ENCODE measurements at places on chromosomes 6 and 20.

GRCh38 chr20:22338140-22338708 is 246.1 kb downstream of the FOXA2 start:
- DNase-seq = no peak

- no peak for DNase-seq
Observed at GRCh38 chr6:15769511-15770018, 106.7 kb upstream of the DTNBP1 start.

- DNase-seq = no peak
Observed at GRCh38 chr6:35663447-35664235, 25.1 kb downstream of the FKBP5 start.

DNA sequence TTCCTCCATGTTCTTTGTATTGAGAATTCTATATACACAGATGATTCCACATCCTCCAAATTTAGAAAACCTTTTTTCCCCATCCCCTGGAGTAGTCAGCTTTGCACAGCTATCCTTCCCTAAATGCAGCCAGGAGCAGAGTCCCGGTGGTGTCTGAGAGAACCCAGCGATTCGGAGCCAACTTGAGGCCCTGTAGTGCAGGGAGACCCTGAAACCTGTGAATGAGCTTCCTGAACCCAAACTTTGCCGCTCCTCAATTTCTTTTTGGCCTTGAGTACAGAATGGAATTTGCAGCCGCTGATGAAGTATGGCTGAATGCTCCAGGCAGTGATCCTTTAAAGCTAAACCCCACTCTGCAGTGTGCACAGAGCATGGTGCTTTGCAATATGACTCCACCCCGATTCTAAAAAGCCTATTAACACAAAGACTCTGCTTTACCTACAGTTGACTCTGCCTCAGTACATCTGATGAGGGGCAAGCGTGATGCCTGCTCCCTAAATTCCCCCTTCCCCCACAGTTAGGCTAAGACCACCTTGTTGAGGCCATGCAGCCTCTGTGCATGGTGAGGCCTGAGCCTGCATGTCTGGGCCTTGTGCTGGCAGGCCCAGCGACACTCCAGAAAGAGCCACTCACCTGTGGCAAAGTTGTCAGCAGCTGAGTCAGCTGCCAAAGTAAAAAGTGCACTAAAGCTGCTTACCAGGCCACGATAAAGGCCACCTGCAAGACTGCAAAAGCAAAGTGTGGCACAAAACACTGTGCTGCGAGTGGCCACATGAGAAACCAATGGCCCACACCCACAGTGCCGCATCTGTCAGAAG is 82.1 kb downstream of the PLEKHG1 start:
- no peak for DNase-seq

DNA sequence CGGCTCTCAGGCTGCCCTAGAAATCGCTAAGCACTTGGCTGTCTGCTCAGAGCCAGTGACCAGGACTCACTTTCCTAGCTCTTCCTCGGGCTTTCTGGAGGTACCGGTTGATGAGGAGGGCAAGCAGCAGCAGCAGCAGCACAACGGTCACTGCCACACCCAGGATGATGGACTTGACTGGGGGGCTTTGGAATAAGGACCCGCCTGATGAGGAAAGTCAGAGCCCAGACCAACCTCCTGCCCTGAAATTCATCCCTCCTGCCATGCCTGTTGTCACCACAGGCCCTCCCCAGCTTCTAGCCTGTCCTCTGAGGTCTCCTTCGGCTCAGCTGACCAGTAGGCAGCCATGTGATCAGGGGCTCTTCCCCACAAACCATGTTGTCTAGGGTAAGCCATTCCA is 16.2 kb downstream of the TREML2 start:
- no peak for DNase-seq

DNA sequence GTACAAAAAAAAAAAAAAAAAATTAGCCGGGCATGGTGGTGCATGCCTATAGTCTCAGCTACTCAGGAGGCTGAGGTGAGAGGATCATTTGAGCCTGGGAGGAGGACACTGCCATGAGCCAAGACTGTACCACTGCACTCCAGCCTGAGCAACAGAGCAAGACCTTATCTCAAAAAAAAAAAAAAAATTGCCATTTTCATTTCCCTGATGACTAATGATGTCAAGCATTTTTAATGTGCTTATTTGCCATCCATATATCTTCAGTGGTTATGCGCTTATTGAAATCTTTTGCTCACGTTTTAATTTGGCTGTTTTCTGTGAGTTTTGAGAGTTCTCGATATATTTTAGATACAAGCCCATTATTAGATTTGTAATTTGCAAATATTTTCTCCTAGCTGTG is 46.7 kb downstream of the PFDN4 start:
- DNase-seq = no peak

GRCh38 chr6:1496836-1497760 is 107.7 kb downstream of the FOXF2 start:
- DNase-seq = no peak

DNA sequence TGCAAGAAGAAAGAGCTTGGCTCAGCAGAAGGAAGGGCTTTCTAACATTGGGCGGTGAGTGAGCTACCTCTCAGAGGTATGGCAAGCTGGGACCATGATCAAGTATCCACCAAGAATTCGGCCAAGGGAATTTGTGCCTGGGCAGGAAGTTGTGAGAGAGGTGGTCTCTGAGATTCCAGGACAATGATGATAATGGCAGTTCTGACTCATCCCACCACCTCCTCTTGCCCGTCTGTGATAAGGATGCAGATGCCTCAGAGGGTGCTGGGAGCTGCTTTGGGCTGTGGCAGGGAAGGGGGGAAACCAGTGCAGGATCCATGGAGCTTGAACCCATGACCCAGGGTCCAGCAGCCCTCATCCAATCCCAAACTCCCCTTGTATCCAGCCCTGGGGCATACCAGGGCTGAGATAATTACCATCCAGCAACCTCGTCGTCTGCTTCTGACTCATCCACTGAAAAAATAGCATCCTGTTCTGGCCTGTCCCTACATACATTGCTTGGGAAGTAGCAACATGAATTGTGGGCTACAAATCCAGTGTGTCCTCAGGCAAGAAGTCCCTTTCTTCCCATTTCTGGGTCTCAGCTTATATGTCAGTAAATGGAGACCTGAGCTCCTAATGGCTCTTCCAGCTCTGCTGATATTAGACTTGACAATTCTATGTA is 5.9 kb downstream of the TGM6 start:
- DNase-seq = no peak

DNA sequence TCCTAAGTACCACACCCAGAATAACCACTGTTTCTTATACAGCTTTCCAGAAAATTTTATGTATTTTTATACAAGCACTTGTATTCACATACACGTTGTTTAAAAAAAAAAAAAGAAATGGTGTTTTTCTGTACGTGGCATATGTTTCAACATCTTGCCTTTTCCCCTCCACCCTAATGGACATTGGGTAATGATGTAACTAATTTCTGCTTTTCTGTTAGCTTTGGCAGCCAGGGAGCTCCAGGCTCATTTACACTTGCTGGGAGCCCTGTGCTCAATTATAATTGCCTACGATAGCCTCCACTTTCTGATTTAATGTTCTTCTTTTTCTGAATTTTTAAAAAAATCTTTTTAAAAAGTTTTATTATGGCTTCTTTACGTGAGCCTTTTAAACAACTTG is 352.4 kb downstream of the UTRN start:
- DNase-seq = no peak

GRCh38 chr6:131657630-131658111 is 20.6 kb downstream of the ENPP3 start:
- DNase-seq = no peak

- no peak for DNase-seq
Observed at GRCh38 chr6:29892696-29893095, 49.6 kb upstream of the HLA-A start.

GRCh38 chr6:34990971-34991560 is 102.0 kb downstream of the ANKS1A start:
- no peak for DNase-seq

DNA sequence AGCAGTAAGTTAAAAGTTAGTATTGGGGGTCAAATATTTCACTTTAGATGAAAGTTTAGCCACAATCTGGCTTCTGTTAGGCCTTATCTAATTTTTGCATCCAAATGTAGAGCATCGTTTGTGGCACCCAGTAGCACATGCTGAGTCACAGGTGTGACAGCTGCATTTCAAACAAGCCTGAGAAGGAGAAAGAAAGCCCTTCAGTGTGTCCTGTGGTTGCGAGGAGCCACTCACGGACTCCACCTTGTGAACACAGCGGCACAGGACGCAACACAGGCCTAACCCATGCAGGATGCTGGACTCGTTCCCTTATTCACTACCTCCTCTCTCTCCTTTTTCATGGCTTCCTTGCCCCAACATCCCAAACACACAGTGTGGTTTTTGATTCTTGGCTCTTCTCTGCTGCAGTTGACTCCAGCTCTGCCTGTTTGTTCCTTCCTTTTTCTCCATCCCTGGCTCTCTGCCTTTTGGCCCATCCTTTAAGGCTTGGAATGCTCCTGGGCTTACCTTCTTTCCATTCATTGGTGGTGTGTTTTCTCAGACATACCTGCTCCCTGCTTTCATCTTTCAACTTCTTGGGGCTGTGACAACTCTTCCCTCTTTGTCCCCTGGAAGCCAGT is 124.2 kb downstream of the SLC16A10 start:
- DNase-seq = no peak

GRCh38 chr20:25444556-25444955 is 37.1 kb downstream of the GINS1 start:
- DNase-seq = no peak

- DNase-seq = no peak
Observed at GRCh38 chr20:60038400-60039008, 80.3 kb downstream of the CDH26 start.

DNA sequence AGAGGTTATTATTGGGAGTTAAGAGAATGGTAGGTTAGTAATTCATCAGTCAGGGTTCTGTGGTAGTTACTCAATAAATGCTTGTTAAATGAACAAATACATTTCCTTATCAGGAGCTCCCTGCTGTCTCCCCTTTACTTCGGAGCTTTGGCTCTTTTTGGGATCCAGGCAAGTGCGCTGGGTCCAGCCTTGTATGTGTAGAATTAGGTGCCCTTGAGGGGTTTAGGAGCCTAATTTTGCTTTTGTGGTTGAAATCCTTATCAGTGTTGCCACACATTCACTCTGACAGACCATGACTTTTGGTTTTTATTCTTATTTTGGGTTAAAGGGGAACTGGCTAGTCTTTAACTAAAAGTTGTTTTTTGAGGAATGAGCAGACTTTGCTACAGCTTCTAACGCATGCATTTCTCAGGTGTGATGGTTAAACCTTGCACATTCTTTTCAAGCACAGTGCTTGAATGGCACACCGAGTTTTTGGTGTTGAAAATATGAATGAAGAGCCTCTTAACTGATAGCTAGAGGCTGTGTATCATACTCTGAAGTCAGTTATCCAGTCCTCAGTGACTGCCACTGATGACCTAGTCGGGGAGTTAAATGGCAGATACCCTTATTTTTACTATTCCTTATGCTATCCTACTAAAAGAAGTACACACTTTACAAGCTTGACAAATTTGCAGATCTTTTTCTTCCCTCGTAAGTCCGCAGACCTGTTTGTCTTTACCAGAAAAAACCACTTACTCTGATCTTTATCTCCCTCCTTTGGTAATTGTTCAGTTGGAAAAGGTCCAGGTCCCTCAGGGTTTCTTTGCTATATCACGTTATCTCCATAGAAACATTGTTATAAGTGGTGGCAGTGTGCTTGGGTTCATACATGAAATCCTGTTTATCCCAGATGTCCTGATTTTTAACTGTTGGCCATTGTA is 50.7 kb upstream of the PLCG1 start:
- DNase-seq = no peak

- no peak for DNase-seq
Observed at GRCh38 chr20:51508780-51509179, 33.7 kb downstream of the NFATC2 start.

DNA sequence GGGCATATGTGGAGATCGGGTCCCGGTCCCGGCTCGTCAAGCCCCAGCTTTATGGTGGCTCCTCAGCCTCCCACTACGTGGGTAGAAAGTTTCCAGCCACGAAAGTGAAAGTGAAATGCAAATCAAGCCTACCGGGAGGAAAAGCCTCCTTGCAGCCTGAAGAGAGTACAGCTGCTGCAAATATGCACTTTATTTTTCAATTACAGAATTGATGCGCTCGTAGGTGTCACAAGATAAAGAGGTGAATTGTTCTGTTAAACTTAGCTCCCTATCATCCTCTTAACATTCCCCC is 373 bp upstream of the PCNA start:
- DNase-seq = no peak

- DNase-seq = no peak
Observed at GRCh38 chr6:129645830-129646579, 64.0 kb downstream of the ARHGAP18 start.

- DNase-seq = no peak
Observed at GRCh38 chr20:11978496-11978895, 60.8 kb downstream of the BTBD3 start.

DNA sequence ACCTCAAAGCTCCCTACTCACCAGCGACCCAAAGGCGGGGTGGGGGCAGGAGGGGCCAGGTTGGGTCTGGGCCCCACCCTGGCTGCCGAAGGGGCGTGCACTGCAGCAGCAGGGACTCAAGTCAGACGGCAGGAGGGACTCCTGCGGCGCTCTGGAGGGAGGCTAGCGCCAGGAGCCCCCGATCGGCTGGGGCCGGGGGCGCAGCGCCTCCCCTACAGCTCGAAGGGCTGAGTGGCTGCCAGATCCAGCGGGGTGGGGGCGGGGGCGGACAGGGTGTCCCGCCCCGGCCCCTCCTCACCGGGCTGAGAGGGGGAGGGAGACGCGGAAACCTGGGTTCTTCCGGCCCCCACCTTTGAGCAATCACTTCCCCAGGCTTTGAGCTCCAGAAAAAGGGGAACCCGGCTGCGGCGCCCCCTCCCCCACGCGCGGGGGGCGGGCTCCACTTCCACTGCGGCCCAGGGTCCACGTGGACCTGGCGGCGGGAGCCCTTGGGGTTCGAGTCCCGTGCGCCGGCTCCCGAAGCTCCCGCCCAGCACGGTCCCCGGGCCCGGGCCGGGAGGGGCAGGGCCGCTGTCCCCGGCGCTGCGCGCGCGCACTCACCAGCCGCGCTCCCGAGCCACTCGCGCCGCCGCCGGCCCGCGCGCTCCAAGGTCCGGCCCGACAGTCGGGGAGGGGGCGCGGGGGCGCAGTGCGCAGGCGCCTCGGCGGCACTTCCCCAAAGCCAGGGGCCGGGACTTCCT is at the start of gene RGS19:
RGS19 (minus strand) TSS at position 246 of the 740 bp plus-strand sequence. CDS start 2,632 bp downstream, outside the sequence.
- DNase-seq = no peak

DNA sequence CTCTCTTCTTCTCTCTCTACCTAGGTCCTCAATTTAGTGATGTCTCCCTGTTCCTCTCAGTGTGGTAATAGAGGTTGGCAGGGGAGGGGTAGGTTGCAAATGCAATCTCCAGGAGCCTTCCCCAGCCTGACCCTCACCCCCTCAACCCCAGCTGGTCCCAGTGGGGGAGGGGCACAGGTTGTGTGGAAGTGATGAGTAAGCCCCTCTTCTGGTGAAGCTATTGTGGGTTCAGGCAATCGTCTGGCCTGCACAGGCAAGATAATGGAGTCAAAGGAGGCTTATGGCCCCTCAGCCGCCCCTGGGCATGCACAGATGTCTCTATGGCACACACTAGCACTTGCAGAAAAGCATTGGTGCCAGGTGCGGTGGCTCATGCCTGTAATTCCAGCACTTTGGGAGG is 10.8 kb upstream of the ADA start:
- DNase-seq = no peak

- DNase-seq = no peak
Observed at GRCh38 chr6:8526624-8527023, 91.3 kb upstream of the SLC35B3 start.

Data from HFF-Myc (cell line).